ENCODE measurements at places on chromosomes 5 and 9. TPM values are rescaled to one million over a fixed set of nuclear protein-coding genes. Genes with fewer than 3 reads are reported as not detected.

The TRIM36 gene
- total RNA-seq = 0.38 TPM

The SLC34A3 gene
- not detected for total RNA-seq

DNA sequence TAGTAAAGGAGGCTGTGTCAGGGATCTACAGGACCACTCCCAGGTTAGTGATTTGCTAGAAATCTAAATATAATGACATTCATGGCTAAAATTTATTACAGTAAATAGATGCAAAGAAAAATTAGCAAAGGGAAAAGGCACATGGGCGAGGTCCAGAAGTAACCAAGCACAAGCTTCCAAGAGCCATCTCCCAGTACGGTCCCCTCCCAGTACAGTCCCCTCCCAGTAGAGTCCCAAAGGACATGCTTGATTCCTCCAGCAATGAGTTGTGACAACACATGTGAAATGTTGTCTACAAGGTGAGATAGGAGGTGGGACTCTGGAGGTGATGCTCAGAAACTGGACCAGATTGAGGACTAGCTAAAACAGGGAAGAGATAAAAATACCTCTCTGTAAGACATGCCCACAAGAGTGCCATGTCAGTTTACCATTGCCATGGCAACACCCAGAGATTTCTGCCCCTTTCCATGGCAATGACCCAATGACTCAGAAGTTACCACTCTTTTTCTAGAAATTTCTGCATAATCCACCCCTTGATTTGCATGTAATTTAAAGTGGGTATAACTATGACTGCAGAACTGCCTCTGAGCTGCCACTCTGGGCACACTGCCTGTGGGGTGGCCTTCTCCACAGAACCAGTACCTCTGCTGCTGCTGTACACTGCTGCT lies 27.9 kb upstream of the CEMIP2 start:
- no peak for DNase-seq

DNA sequence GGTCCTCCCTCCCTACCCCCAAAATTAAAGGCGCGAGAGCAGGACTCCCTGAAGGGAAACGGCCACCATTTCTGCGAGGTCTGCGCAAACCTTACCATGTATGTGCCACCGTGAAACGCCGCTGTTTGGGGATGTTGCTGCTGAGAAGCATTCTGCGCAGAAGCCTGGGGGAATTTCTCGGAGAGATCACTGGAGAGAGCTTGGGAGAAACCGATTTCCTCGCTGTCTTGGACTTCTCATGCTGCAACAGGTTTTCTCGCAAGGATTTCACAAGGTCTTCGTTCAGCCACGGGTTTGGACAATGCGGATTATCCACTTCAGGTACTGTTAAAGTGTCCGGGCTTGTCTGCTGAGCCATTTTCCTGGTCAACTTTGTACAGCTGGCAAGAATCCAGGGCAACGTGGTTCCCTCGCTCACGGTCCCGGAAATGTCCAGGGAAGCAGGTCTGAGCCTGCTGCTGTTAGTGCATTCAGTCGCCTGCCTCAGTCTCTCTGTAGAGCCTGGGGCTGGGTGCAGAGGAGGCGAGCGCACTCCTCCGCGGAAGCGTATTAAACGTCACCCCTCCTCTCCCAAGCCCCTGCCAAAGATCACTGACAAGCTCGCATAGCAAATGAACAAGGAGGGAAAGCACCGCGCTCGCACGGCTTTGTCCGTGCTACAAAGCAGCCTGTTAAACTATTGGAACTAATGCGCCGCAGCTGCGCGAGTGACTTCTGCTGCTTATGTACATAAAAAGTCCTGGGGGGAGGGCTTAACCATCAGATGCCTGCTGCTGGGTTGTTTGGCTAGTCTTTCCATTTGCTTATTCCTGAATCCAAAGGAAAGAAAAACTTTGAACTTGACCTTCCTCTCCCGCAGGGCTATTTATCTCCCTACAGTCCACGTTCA lies 125.1 kb downstream of the PDE4D start:
- peak; percentile 43 for DNase-seq

DNA sequence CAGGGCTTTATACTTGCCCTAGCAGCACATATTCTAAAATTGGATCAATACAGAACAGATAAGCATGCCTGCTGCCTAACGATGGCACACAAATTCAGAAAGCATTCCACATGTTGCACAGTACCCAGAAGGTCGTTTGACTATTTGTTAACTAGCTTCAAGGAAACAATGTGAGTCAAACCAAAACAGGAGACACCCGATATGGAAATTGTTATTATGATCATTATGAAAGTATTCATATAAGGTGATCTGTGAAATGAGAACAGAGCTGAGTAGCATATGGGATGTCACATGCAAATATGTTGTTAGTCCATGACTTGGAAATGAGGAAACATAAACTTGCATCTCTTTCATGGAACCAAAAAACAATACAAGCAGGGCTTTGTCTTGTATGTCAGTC lies 56.3 kb upstream of the BICD2 start:
- no peak for DNase-seq

DNA sequence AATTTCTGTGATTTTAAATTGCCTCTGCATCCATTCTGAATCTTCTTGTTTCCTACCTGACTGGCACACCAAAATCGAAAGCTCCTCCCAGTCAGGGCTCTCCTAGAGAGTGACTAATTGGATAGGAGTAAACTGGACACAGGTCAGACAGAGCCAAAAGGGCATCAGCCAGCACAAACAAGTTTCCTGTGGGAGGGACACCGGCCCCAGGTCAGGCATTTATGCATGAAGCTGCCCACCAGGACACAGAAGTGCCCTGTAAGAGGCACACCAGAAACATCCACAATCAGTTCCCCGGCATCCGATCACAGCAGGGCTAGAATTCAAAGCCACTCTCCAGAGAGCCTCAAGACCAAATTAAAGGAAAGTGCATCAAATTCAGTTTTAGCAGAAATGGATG lies 78.4 kb downstream of the SFXN1 start:
- DNase-seq = no peak

DNA sequence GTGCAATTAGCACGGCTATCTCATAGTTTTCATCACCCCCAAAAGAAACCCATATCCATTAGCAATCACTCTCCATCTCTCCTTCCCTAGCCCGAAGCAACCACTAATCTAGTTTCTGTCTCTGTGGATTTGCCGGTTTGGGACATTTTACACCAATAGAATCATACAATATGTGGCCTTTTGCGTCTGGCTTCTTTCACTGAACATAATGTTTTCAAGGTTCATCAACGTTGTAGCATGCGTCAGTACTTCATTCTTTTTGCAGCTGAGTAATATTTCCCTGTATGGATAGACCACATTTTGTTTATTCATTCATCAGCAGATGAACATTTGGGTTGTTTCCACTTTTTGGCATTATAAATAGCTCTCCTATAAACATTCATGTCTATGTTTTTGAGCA lies 75.4 kb upstream of the TBC1D2 start:
- no peak for DNase-seq

GRCh38 chr5:168332042-168332441 lies 40.6 kb downstream of the WWC1 start:
- DNase-seq = no peak

DNA sequence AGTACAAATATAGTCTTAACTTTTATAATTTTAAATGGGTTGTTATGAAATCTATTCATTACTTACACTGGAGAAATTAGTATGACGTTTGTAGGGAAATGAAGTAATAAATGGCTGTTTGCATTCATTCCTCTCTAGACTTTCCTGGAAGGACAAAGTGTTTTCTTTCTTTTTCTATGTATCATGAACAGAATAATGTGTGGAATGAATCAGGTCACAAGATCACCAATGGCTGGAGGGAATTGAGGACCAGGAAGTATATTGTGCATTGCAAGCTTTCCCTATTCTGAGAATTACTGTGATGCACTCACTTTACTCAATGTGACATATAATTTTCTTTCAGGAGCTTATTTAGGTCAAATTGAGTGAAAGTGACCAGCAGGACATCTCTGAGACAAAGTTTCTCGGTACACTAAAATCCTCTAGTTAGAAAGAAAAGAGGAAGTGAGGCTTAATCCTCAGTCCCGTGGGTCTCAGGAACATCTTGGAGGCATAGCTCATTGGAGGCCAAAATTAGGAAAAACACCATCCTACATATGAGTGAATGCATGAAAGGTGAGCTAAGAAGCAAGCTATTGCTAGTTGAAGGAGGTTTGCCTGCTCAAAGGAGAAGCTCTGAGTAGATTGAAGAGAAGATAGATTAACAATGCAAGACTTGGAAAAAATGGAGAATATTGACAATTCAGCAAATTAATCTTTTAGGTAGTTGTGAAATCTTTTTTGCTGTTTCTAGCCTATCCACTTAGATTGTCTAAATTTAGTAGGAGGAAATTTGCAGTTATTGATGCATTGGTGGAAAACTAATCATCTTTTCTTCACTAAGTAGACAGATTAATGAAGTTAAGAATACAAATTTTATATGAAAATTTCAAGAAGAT lies 28.0 kb downstream of the ERAP2 start:
- DNase-seq = no peak
